ENCODE measurements at places on chromosomes 7 and 10. TPM values are rescaled to one million over a fixed set of nuclear protein-coding genes. Genes with fewer than 3 reads are reported as not detected.

AFAP1L2 gene
- total RNA-seq: 4.4 TPM

MUC12 gene
- not detected for total RNA-seq

DNA sequence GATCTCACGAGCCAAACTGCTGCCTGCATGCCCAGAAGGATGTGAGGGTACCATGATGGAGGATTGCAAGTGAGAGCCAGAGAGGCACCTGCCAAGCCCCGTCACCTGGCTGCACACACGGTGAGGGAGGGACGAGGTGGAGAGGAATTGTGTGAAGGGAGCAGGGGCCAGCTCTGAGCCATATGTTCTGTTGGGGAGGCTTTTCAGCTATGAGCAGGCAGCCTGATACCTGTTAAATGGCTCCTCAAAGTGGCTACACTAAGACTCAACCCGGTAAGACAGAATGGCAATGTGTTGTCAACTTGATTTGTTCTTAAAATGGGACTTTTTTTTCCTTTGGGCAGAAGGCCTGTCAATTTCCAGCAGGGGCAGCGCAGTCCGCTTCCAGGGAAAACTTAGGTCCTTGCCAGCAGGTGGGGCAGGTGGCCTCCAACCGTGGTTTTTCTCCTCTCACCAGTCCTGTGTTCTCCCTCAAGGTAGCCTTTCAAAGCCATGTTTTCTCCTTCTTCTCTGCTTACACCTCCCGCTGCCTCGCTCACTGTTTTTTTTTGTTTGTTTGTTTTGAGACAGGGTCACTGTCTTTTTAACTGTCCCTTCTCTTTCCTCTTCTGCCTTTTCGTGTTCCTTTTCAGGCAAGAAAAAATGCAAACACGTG lies 57.7 kb upstream of the ZNRF2 start:
- no peak for DNase-seq
- H3K27me3 ChIP-seq: no peaks in the 10 kb centered on the region
- peaks cover 8% of the 10 kb centered on the region for H3K36me3 ChIP-seq
- H3K27ac ChIP-seq: peak overlapping the region; percentile 93

- no peak overlapping the region for H3K27ac ChIP-seq
- no peaks in the 10 kb centered on the region for H3K36me3 ChIP-seq
- no peak overlapping the region for H3K4me3 ChIP-seq
- no peaks in the 10 kb centered on the region for H3K27me3 ChIP-seq
- no peaks in the 10 kb centered on the region for H3K4me1 ChIP-seq
Observed at GRCh38 chr10:127976701-127977356, 69.9 kb downstream of the PTPRE start.

- no peaks in the 10 kb centered on the region for H3K36me3 ChIP-seq
- H3K4me3 ChIP-seq: no peak overlapping the region
- no peaks in the 10 kb centered on the region for H3K4me1 ChIP-seq
- no peak overlapping the region for H3K27ac ChIP-seq
- H3K27me3 ChIP-seq: no peaks in the 10 kb centered on the region
Observed at GRCh38 chr7:1054438-1054837, 10.1 kb downstream of the GPR146 start.

- H3K4me1 ChIP-seq: no peaks in the 10 kb centered on the region
- peak; percentile 44 for DNase-seq
- no peak overlapping the region for H3K4me3 ChIP-seq
- no peak overlapping the region for H3K27ac ChIP-seq
Observed at GRCh38 chr10:84097787-84098353, 41.4 kb upstream of the GHITM start.

DNA sequence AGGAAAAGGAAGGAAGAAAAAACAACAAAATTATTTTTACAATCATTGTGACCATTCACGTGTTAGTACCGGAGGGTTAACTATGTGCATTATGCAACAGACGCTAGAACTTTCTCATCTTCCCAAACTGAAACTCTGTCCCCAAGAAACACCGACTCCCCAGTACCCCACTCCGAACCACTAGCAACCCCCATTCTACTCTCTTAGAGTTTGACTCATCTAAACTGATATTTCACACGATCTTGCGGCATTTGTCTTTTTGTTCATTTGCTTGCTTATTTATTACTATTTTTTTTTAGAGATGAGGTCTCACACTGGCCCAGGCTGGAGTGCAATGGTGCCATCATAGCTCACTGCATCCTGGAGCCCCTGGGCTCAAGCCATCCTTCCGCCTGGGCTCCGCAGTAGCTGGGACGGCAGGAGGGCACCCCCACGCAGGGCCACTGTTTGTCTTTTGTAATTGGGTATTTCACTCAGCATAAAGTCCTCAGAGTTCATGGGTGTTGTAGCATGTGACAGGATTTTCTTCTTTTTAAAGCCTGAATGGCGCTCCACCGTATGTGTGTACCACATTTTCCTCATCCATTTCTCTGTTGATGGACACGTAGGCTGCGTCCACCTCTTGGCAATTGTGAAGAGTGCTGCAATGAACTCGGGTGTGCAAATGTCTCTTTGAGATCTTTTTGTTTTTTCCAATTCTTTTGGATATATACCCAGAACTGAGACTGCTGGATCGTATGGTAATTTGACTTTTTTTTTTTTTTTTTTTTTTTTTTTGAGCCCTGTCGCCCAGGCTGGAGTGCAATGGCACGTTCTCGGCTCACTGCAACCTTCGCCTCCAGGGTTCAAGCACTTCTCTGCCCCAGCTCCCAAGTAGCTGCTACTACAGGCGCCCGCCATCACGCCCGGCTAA lies 9.5 kb downstream of the MNX1 start:
- H3K36me3 ChIP-seq: no peaks in the 10 kb centered on the region
- H3K4me3 ChIP-seq: no peak overlapping the region
- DNase-seq: no peak
- no peaks in the 10 kb centered on the region for H3K27me3 ChIP-seq
- H3K27ac ChIP-seq: no peak overlapping the region

- peaks cover 6% of the 10 kb centered on the region for H3K4me1 ChIP-seq
- DNase-seq: peak; percentile 37
- no peak overlapping the region for H3K4me3 ChIP-seq
Observed at GRCh38 chr10:134247-135131, 766 bp upstream of the ZMYND11 start.

- no peak overlapping the region for H3K27ac ChIP-seq
- H3K4me3 ChIP-seq: no peak overlapping the region
- H3K4me1 ChIP-seq: peaks cover 59% of the 10 kb centered on the region
- DNase-seq: no peak
- H3K36me3 ChIP-seq: peaks cover 5% of the 10 kb centered on the region
Observed at GRCh38 chr10:26779176-26779860, 81.4 kb downstream of the ABI1 start.

- H3K4me1 ChIP-seq: peaks cover 19% of the 10 kb centered on the region
- DNase-seq: peak; percentile 54
- peak overlapping the region; percentile 91 for H3K27ac ChIP-seq
- H3K27me3 ChIP-seq: no peaks in the 10 kb centered on the region
- H3K4me3 ChIP-seq: peak overlapping the region; percentile 75
- H3K36me3 ChIP-seq: peaks cover 3% of the 10 kb centered on the region
Observed at GRCh38 chr7:2554661-2555111, 638 bp downstream of the BRAT1 start.

GRCh38 chr10:112875476-112876267 lies 74.4 kb upstream of the TCF7L2 start:
- H3K27ac ChIP-seq: no peak overlapping the region
- H3K36me3 ChIP-seq: no peaks in the 10 kb centered on the region
- no peaks in the 10 kb centered on the region for H3K4me1 ChIP-seq
- no peaks in the 10 kb centered on the region for H3K27me3 ChIP-seq
- H3K4me3 ChIP-seq: no peak overlapping the region

DNA sequence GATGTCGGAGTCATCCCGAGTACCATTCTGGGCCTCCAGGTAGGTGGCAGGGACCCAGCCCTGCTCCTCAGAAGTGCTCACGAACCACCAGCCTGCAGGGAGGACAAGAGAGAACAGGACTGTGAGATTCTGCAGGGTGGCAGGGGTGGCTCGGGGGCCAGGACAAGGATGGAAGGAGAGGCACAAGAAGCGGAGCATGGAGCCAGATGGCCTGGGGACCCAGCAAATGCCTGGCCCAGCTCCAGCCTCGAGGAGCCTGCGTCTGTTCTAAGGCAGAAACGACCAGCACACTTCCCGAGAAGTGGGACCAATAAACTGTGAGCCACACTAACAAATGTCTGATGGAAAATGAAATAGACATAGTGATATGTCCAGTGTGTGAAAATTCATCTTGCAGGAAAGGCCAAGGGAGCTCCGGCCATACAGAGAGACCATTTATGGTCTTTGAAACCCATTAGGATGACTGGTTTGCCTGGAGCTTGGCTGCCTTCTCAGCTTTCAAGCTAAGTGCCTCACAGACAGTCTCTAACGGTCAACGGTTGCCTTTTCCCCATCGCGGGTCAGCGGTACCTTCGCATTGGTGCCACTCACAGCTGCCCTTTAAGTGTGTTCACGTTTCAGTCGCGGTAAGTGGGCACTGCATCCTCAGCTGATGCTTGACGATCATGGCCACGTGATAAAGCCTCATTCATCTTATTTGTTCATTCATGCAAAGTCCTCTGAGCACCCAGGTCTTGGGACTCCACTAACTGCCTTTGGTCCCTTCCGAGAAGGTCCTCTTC lies 133.8 kb downstream of the NEURL1 start:
- DNase-seq: no peak
- no peaks in the 10 kb centered on the region for H3K4me1 ChIP-seq
- no peak overlapping the region for H3K27ac ChIP-seq
- no peak overlapping the region for H3K4me3 ChIP-seq

DNA sequence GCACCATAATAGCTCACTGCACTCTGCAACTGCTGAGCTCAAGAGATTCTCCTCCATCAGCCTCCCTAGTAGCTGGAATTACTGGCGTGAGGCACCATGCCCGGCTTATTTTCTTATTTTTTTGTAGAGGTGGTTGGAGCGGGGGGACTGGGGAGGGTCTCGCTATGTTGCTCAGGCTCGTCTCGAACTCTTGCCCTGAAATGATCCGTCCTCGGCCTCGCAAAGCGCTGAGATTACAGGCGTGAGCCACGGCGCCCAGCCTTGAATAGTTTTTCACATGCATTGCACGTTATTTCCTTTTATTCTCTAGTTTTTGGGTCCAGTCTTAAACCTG lies 526 bp upstream of the LAMTOR4 start:
- no peaks in the 10 kb centered on the region for H3K27me3 ChIP-seq
- DNase-seq: no peak
- 0 out of 2 replicates have a peak, but pooled peaks cover 3% of the 10 kb centered on the region for H3K36me3 ChIP-seq
- H3K27ac ChIP-seq: peak overlapping the region; percentile 36
- peaks cover 31% of the 10 kb centered on the region for H3K4me1 ChIP-seq

DNA sequence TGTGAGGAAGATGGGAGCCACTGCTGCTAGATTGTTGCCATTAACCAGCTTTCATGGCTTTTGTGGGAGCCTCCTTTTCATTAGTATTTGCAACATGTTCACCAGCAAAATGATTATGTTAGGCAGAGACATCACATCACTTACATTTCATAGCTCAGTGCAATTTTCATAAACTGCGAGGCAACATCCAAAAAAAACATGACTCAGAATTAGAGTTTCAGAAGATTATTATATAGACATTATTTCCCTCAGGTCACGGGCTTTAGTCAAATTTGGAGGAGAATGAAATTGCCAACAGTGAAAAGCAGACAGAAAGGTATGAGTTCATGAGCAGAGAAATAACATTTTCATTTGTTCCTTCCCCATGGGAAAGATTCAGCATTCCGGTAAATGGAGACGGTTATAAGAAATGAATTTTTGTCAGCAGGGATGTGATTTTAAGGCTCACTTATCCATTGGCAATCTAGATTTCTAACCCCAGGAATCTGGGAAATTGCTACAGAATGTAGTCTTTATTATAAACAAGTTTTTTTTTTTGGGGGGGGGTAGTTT lies 573.2 kb downstream of the AUTS2 start:
- no peaks in the 10 kb centered on the region for H3K27me3 ChIP-seq
- no peak overlapping the region for H3K4me3 ChIP-seq
- no peak for DNase-seq
- no peak overlapping the region for H3K27ac ChIP-seq
- no peaks in the 10 kb centered on the region for H3K4me1 ChIP-seq

DNA sequence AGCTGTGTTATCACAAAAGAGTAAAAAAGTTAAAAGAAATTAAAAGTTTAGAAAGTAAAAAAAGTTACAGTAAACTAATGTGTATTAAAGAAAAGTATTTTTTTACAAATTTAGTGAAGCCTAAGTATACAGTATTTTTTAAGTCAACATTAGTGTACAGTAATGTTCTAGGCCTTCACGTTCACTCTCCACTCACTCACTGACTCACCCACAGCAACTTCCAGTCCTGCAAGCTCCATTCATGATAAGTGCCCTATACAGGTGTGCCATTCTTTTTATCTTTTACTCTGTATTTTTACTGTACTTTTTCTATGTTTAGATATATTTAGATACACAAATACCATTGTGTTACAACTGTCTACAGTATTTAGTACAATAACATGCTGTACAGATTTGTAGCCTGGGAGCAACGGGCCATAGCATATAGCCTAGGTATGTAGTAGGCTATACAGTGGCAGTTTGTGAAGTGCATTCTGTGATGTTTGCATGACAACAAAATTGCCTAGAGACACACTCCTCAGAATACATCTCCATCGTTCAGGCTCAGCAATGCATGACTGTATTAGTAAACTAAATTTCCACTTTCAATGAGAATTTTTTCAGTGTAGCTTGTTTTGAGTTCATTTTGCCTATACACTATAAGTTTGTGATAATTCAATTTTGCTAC lies 539.9 kb upstream of the C7orf33 start:
- no peaks in the 10 kb centered on the region for H3K27me3 ChIP-seq
- no peak for DNase-seq
- no peaks in the 10 kb centered on the region for H3K36me3 ChIP-seq
- H3K4me3 ChIP-seq: no peak overlapping the region
- H3K27ac ChIP-seq: no peak overlapping the region
- no peaks in the 10 kb centered on the region for H3K4me1 ChIP-seq

- H3K36me3 ChIP-seq: no peaks in the 10 kb centered on the region
- H3K4me3 ChIP-seq: no peak overlapping the region
- no peak overlapping the region for H3K27ac ChIP-seq
- H3K27me3 ChIP-seq: no peaks in the 10 kb centered on the region
- peak; percentile 81 for DNase-seq
Observed at GRCh38 chr10:14971867-14972448, 12.8 kb downstream of the MEIG1 start.

- no peak for DNase-seq
- no peaks in the 10 kb centered on the region for H3K27me3 ChIP-seq
- no peak overlapping the region for H3K4me3 ChIP-seq
- no peaks in the 10 kb centered on the region for H3K36me3 ChIP-seq
- no peaks in the 10 kb centered on the region for H3K4me1 ChIP-seq
Observed at GRCh38 chr7:84801396-84801795, 385.5 kb downstream of the SEMA3D start.

DNA sequence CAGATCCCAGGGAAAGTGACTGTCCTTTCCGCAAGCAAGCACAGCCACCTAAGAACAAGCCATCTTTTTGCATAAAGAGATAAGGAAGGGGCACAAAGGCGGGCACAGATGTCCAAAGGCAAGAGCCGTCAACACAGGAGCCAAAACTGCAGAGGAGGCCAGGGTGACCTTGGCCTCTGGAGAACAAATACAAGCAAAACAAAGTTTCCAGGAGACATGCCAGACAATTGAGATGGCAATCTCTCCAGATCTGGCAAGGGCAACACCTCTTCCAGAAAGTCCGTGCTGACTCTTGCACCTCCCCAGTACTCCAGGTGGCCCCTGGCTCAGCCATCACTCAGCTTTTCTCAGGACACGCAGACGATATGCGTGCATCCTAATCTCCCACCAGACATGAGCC lies 58.2 kb downstream of the TEX36 start:
- H3K27ac ChIP-seq: no peak overlapping the region
- peak; percentile 21 for DNase-seq
- H3K36me3 ChIP-seq: no peaks in the 10 kb centered on the region
- H3K4me1 ChIP-seq: no peaks in the 10 kb centered on the region

- no peak overlapping the region for H3K27ac ChIP-seq
- DNase-seq: no peak
- H3K4me3 ChIP-seq: no peak overlapping the region
- H3K4me1 ChIP-seq: 0 out of 2 replicates have a peak, but pooled peaks cover 3% of the 10 kb centered on the region
Observed at GRCh38 chr7:22732556-22733126, 5.6 kb downstream of the IL6 start.

- no peaks in the 10 kb centered on the region for H3K27me3 ChIP-seq
- H3K4me3 ChIP-seq: no peak overlapping the region
- DNase-seq: no peak
- H3K36me3 ChIP-seq: no peaks in the 10 kb centered on the region
Observed at GRCh38 chr10:102068216-102068615, 3.1 kb downstream of the HPS6 start.
